ENCODE measurements at places on chromosomes 5 and 9.

- no peak for DNase-seq
Measured at GRCh38 chr5:74200560-74200959, 440.0 kb downstream of the ENC1 start.

GRCh38 chr5:10964806-10965205 lies 203.8 kb upstream of the DAP start:
- no peak for DNase-seq

- DNase-seq: no peak
Measured at GRCh38 chr9:109319017-109319625, 1.7 kb downstream of the EPB41L4B start.

- no peak for DNase-seq
Measured at GRCh38 chr9:25814023-25814422, 135.8 kb upstream of the TUSC1 start.

DNA sequence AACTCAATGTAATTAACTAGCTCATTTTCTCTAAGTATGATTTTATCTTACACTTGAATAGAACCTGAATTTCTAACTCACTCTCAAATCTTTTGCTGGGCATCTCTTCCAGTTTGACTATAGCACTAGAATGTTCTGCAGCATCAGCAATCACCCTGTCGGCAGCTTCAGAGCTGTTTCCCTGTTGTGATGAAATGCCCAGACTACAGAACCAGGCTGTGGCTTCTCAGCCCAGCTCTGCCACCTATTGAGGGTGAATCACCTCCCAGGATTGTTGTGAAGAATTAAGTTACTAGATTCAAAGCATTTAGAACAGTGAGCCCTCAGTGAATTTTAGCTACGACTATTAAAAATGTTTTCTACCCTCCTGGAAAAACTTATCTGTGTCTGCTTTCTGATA lies 90.4 kb upstream of the ANKRD55 start:
- no peak for DNase-seq

DNA sequence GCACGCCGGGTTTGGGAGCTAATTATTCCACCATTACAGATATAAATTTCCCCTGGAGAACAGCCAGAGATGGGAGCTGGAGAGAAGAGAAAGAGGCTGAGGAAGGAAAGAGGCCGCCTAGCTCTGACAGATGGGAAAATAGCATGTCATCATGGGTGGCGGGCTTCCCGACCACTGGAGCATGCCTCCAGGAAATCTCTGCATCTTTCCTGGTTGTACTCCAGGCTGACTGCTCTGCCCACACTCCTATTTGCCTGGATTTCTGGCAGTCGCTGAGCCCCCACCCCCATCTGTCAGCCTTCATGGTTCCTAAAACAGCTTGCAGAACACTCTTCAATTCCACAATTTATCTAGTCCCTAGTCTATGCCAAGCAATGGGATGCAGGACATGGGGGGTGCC lies 14.3 kb upstream of the GABRP start:
- DNase-seq: no peak

DNA sequence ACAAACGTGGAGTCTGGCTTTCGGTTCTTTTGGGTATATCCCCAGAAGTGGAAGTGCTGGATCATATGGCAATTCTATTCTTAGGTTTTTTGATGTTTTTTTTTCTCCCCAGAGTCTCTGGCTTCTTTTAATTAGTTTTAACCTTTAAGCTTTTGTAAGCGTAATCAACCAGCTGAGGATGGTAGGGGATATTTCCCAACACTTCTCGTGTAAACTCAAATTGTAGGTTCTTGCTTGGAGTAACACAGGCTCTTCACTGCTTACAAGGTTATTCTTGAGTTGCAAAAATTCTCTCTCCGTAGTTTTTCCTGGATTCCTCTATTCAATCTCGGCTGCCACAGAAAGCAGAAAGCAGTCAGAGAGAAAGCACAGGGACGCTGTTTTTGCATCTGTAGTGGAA lies 11.9 kb downstream of the LAMC3 start:
- no peak for DNase-seq
